ENCODE measurements at places on chromosomes 3 and 15.

DNA sequence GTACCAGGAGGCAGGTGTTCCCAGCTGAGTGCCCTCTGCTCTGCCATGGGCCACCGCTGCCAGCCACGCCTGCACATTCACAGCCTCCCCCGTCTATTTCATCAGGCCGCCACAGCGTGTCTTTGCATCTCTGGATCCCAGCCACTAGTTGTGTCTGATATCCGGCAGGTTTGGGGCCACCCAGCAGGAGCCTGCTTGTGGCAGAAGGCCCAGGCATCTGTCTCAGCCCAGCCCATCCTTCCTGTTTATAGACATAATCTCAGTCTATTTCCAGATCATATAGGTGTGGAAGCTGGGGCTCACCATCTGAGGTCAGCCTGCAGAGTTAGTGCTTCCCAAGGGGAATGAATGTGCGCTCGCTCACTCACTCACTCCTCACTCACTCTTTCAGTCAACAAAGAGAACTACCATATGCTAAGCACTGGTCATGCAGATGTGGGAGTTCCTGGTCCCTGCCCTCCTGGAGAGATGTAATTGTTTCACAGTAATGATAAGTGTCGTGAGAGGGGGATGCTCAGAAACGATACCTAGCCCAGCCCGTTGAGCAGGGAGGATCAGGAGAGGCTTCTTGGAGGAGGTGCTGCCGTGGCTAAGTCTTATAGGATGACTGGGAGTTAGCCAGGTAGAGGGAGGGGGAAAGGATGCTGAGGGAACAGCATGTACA lies 60.6 kb downstream of the FGD5 start:
- peak; percentile 5 for DNase-seq

GRCh38 chr15:28917791-28918140 lies 32.0 kb downstream of the APBA2 start:
- DNase-seq: no peak

DNA sequence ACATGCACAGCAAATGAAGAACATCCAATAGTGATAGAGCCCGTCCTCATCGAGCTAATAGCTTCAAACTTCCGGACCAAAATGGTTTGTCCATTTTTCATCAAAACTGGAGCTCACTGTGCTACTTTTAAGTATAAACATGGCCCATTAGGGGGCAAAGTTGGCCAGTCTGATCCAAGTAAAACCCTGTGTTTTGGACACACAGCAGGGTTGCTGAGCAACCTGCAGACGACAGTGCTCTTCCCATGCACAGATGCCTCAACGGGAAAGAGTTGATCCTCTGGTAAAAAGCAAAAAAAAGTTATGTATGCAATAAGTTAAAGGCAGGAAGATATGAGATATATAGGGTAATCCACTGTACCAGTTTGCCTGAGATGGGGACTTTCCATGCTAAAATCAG lies 244.0 kb upstream of the THBS1 start:
- DNase-seq: peak; percentile 10

- DNase-seq: peak; percentile 20
Observed at GRCh38 chr3:17846466-17846865, 104.0 kb upstream of the TBC1D5 start.

- DNase-seq: no peak
Observed at GRCh38 chr15:52731732-52732470, 52.7 kb upstream of the ATOSA start.

DNA sequence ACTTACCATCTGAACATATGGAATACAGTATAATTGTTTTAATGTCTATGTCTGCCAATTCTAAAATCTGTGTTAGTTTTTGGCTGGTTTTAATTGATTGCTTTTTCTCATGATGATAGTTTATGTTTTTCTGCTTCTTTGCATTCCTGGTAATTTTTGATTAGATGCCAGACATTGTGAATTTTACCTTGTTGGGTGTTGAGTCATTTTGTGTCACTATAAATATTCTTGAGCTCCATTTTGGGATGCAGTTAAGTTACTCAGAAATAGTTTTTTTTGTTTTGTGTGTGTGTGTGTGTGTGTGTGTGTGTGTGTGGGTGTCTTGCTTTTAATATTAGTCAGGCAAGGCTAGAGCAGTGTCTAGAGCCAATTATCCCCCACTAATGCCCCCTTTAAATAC lies 818.8 kb upstream of the NR2F2 start:
- no peak for DNase-seq

- DNase-seq: no peak
Observed at GRCh38 chr3:129025108-129025507, 24.0 kb downstream of the EFCC1 start.

- DNase-seq: no peak
Observed at GRCh38 chr15:38516626-38517025, 48.0 kb downstream of the RASGRP1 start.

DNA sequence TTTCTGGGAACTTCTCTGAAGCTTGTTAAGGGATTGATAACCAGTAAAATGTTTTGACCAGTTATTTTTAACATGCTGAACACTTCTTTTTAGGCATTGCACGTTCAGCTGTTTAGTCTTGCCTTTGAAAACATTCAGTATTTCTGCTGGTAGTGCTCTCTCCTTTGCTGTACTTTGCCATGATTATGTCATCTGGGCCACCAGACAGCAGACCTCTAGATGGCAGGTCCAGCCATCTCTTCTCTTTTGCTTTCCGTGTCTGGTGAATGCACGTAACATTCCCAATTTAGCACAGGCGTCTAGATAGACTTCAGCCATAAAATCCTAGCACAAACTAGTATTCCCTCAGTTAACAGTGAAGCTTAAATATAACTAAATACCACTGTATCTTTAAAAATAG lies 57.8 kb downstream of the RAB7A start:
- DNase-seq: no peak

GRCh38 chr3:50241163-50241562 lies 5.2 kb downstream of the GNAI2 start:
- no peak for DNase-seq

- no peak for DNase-seq
Observed at GRCh38 chr15:83053151-83053550, 13.9 kb downstream of the BTBD1 start.

GRCh38 chr3:60758171-60758570 lies 493.1 kb downstream of the FHIT start:
- no peak for DNase-seq

DNA sequence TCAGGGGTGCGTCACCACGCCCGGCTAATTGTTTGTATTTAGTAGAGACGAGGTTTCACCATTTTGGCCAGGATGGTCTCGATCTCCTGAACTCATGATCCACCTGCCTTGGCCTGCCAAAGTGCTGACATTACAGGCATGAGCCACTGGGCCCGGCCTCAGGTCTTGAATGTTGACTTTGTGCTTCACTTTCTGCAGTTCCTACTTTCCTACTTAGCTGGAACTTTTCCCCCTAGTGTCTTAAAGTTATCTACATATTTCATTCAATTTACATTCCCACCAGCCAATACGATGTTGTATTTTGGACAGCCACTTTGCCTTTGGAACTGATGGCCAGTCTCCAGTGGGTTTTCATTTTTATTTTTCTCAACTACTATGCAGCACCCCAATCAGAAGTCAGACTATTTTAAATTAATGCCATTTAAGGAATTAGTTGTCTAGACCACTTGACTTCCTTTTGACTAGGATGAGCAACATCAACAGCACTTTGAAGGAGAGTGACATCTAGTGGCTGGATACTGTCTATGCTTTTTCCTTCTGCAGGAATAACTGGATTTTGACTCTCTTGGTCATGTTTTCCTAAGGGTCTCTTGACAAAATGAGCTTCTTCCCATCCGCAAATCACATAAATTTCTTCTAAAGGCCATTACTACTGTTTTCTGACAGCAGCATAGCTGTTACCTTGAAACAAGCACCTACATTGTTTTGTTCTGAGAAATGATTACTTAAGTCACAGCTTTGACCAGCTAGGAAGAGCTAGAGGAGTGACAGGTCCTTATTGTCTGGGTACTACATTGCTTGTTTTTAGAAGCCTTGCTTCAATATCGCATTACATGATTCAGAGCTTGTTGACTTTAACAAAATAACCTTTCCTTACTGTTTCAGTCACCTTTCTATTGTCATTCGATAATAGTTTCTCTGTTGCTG lies 140.2 kb downstream of the ITPR1 start:
- peak; percentile 83 for DNase-seq

- DNase-seq: no peak
Observed at GRCh38 chr3:53754325-53754724, 91.9 kb downstream of the CHDH start.

GRCh38 chr3:119620899-119621298 lies 23.2 kb downstream of the PLA1A start:
- DNase-seq: no peak

GRCh38 chr3:43638594-43639447 lies 17.0 kb upstream of the ANO10 start:
- peak; percentile 25 for DNase-seq

GRCh38 chr3:76561494-76562236 lies 478.2 kb upstream of the ROBO2 start:
- DNase-seq: no peak

- peak; percentile 73 for DNase-seq
Observed at GRCh38 chr3:116863822-116864589, 154.4 kb downstream of the TUSC7 start.

DNA sequence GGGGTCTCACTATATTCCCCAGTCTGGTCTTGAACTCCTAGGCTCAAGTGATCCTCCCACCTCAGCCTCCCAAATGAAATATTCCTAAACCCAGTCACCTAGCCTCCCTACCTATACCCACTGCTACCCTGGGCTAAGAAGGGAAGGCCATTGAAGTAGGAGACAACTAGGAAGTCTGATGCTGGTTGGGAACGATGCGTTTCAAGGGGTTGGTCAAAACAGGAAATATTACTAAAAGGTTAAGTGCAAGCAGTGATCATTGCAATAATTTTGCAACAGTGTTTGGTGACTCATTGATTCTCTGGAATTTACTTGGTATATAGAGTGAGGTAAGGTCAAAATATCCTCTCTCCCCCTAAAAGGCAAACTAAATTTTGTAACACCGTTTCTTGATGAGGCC lies 4.6 kb upstream of the UQCRC1 start:
- DNase-seq: peak; percentile 93

DNA sequence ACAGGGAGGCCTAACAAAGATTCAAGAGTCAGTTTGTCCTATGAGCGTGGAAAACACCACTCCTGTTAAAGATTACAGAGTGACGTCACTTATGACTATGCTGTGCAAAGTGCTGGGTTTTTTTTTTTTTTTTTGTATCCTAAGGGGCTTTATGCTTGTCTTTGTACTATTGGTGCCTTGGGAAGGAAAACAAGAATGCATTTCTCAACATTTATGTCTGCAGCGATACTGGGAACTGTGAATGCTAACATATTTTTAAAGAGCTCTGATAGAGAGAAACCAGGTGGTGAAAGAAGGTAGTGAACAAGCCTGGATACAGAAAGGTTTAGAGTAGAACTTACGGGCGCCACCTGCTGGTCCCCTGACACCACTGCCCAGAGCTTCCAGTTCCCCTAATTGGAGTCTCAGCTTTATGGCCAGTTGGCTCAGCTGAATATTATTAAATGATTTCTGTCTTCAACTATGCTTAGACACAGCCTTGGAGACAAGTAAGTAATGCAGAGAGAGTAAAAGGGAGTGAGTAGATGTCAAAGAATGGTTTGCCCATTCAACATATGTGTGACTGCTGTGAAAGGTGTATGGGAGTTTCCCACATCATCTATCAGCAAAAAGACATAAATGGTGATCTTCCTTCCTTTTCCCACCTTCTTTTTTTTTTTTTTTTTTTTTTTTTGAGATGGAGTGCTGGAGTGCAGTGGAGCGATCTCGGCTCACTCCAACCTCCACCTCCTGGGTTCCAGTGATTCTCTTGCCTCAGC lies 807.9 kb upstream of the CFAP20DC start:
- peak; percentile 85 for DNase-seq

DNA sequence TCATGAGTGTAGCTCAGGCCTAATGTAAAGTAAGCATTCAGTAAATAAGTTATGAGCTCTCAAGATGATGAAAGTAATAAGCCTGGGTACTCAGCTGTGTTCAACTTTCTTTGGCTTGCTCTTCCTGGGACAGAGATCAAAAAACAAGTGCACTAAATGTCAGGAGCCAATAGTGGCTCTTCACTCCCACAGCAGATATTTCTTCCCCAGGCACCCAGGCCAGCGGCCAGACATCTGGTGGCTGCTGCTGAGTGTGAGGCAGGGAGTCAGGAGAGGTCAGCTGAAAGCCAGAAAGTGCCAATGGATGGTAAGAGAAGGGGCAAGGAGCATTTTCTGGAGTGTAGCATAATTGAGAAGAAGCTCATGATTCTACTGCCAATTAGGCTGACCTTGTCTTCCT lies 18.2 kb upstream of the ITGA11 start:
- no peak for DNase-seq

- DNase-seq: no peak
Observed at GRCh38 chr3:189304465-189305351, 132.9 kb downstream of the TPRG1 start.

- DNase-seq: no peak
Observed at GRCh38 chr3:99242271-99242670, 340.8 kb upstream of the DCBLD2 start.

- peak; percentile 68 for DNase-seq
Observed at GRCh38 chr3:39178553-39178952, 13.8 kb downstream of the XIRP1 start.

- peak; percentile 24 for DNase-seq
Observed at GRCh38 chr15:91291673-91292072, 191.6 kb downstream of the SV2B start.

DNA sequence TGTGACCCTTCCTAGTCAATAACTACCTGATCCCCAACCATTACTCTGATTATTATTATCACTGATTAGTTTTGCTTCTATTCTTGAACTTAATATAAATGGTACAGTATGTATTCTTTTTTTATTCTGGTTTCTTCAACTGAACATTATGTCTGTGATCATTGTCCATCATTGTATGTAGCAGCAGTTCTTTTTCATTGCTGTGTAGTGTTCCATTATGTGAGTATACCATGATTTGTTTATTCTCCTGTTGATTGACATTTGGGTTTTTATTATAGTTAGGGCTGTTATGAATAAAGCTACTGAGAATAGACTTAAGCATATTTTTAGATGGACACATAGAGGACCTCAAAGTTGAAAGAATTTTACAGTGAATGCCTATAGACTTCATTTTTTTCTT lies 2.7 kb downstream of the KIF15 start:
- no peak for DNase-seq

GRCh38 chr3:12902181-12902999 lies 61.0 kb upstream of the RPL32 start:
- no peak for DNase-seq

- DNase-seq: no peak
Observed at GRCh38 chr3:172351895-172352466, 96.3 kb downstream of the GHSR start.

DNA sequence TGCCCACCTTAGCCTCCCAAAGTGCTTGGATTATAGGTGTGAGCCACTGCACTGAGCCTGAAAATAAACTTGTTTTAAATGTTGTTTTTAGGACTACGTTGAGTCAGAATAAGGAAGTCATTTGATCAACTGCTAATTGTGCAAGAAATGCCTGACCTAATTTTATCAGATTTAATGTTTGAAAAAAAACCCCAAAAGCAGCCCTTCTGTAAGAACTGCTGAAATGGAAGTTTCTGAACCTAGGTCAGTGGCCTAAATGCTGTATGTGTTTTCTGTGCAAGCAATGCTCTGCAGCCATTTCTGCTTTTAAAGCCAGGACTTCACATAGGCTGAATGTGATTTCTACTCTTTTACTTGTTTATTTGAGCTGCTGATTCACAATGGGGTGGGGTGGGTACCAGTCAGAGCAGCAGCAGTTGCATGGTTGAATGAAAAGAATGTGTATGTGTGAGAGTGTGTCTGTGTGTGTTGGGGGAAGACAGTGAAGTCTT lies 6.6 kb downstream of the GPX1 start:
- peak; percentile 80 for DNase-seq

GRCh38 chr3:15010664-15011063 lies 54.5 kb downstream of the MRPS25 start:
- DNase-seq: no peak
